ENCODE measurements at places on chromosomes 12 and 14.
A peak's percentile ranks its signal among the peaks of the same experiment; 100 is the strongest.

GRCh38 chr12:58433959-58434358 is 486.3 kb downstream of the LRIG3 start:
- DNase-seq = no peak

- peak; percentile 82 for DNase-seq
Measured at GRCh38 chr14:46490238-46490685, 161.3 kb downstream of the RPL10L start.

DNA sequence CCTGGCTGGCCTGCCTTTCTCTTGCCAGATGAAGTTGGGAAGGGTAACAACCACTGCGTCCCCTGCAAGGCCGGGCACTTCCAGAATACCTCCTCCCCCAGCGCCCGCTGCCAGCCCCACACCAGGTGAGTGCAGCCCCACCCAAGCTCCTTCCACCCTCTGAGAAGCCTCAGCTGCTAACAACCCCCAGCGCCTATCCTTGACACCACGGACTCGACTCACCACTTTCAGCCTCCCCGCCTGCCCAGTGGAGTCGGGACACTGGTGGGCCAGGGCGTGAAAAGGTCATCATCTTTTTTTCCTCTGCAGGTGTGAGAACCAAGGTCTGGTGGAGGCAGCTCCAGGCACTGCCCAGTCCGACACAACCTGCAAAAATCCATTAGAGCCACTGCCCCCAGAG is 2.1 kb downstream of the LTBR start:
- no peak for DNase-seq

GRCh38 chr14:88933191-88933590 is 108.7 kb downstream of the TTC8 start:
- DNase-seq = no peak

- DNase-seq = no peak
Measured at GRCh38 chr14:40487824-40488223, 1055.6 kb upstream of the FBXO33 start.

DNA sequence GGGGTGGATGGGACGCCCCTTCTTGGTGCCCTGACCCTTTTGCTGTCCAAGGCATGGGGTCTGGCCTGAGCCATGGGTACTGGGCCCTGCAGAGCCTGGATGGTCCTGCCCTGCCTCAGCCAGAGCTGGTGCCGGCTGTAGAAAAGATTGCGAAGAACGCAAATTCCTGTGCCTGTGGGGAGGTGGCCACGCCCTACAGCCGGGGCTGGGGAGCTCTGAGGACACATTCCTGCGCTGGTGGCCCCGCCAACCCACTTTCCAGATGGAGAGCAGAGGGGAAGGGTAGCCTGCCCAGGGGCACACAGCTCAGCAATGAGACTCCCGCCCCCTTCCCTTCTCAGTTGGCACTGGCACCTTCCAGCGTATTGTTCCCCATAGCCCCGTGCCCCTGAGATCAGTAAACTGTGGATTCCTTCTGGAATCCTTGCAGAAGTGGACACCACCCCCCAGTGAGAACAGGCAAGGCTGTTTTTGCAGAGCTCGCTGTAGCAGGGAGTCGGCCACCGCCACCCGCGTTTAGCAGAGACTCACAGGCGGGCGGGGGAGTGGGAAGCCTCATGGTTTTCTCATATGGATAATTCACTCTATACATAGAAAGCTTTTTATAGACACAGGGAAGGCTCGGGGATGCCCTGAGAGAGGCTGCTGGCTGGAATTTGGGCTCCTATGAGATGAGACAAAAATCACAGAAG is 8.6 kb downstream of the INF2 start:
- no peak for DNase-seq

- DNase-seq = no peak
Measured at GRCh38 chr12:93729934-93730333, 52.8 kb downstream of the CRADD start.

GRCh38 chr14:94050231-94050880 is 24.2 kb downstream of the OTUB2 start:
- DNase-seq = no peak

- peak; percentile 60 for DNase-seq
Measured at GRCh38 chr12:110253176-110253575, 27.9 kb upstream of the ATP2A2 start.

DNA sequence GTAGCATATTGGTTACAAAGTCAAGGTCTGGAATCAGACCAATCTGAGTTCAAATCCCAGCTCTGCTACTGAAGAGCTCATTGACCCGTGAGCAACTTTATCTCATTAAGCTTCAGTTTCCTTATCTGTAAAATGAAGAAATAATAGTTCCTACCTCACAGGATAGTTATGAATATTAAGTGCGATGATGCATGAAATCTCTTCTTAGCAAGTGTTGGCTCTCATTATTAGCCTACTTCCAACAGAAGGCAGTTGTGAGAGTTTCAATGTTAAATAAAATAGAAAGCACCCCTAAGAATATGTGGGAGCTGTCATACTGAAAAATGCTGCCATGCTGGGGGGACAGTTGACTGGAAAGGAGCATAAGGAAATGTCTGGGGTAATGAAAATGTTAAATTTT is 39.0 kb upstream of the ITPR2 start:
- DNase-seq = no peak

DNA sequence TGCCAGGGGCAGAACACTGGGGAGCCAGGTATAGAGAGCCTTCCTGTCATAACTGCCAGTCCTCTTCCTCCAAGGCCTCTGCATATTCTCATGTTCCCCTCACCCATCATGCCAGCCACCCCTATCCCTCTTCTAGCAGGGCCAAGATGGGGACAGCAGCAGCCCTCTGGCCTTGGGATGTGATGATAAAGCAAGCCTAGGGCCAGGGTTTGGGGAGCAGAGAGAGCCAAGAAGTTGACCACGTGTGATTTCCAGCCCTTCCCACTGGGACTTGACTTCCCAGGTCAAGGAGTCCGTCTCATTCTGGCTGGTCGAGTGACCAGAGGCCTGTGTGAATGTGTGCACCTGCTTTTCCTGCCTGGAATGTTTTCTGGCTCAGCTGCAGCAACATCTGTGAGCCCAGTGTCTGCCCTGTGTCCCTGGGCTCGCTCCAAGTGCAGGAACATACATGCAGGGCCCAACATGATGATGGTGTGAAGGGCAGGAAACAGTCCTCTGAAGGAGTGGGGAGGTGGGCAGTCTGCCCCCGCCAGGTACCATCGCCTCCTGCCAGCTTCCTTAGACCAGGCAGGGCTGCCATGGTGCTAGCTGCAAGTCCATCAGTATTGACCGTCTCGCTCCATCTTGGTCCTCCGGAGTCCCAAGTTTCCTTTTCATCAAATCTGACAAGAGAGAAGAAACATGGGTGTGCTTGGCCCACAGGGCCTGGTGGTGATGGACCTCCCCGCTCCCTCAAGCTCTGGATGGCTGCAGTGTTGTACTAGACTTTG is 21.0 kb downstream of the VASH1 start:
- no peak for DNase-seq

- no peak for DNase-seq
Measured at GRCh38 chr12:109440851-109441490, 36.1 kb downstream of the KCTD10 start.

- DNase-seq = peak; percentile 58
Measured at GRCh38 chr12:5620896-5621295, 189.0 kb downstream of the NTF3 start.

GRCh38 chr12:121239351-121240061 is 29.6 kb downstream of the P2RX4 start:
- DNase-seq = no peak

DNA sequence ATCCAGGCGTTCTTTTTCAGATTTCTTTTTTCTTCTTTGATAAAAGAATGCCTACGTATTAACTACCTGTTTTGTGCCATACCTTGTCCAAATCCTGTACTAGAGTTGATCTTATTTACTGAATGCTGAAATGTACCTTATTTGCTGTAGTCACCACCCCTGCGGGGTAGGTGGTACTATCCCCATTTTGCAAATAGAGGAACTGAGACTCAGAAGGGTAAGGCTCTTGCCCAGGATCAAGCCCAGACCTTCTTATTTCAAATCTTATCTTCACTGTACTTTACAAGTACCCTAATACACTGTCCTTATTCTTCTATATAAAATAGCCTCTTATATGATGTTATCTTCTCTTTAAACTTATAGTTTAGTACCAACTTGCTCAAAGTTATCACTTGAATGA is 206.5 kb downstream of the SLC41A2 start:
- DNase-seq = no peak

- DNase-seq = no peak
Measured at GRCh38 chr12:31037931-31038330, 35.7 kb upstream of the DDX11 start.

GRCh38 chr12:100708591-100708990 is 86.0 kb upstream of the ANO4 start:
- no peak for DNase-seq

DNA sequence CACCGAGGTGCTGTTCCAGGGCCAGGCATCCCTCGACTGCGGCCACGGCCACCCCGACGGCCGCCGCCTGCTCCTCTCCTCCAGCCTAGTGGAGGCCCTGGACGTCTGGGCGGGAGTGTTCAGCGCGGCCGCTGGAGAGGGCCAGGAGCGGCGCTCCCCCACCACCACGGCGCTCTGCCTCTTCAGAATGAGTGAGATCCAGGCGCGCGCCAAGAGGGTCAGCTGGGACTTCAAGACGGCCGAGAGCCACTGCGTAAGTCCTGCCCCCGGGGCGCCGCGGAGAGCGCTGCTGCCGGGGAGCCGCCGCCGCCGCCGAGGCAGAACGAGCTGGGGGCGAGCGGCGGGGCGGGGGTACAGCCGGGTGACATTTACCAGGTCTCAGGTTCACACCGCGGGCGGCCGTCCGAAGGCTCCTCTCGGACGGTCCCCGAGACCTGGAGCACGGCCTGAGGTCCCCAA is 1.4 kb downstream of the PLXNC1 start:
- peak; percentile 62 for DNase-seq

DNA sequence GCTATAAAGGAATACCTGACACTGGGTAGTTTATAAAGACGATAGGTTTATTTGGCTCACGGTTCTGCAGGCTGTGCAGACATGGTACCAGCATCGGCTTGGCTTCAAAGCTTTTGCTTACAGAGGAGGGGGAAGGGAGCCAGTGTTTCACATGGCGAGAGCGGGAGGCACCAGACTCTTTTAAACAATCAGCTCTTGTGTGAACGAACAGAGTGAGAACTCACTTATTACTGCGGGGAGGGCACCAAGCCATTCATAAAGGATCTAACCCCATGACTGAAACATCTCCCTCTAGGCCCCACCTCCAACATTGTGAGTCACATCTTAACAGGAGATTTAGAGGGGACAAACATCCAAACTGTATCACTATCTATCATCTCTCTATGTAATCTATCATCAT is 227.4 kb downstream of the TMEM132D start:
- DNase-seq = no peak

GRCh38 chr12:116971222-116971621 is 60.5 kb downstream of the FBXW8 start:
- DNase-seq = no peak

DNA sequence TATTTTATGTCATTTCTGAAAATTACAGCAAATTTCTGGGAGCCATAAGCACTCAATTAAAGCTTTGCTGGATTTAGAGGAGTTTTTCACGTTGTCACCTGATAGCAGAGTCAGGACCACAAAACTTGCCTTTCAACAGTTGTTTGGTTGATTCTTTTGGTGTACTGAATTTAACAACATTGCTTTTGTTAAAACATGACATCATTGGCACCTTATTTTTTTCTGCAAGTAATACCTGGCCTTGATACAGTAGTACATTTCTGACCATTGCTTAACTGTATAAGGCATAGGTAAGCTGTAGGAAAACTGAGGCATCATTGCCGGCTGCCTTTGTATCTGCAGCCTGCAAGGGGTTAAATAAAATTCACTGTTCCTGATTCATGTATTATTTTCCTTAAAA is 4.5 kb upstream of the BCL11B start:
- no peak for DNase-seq

DNA sequence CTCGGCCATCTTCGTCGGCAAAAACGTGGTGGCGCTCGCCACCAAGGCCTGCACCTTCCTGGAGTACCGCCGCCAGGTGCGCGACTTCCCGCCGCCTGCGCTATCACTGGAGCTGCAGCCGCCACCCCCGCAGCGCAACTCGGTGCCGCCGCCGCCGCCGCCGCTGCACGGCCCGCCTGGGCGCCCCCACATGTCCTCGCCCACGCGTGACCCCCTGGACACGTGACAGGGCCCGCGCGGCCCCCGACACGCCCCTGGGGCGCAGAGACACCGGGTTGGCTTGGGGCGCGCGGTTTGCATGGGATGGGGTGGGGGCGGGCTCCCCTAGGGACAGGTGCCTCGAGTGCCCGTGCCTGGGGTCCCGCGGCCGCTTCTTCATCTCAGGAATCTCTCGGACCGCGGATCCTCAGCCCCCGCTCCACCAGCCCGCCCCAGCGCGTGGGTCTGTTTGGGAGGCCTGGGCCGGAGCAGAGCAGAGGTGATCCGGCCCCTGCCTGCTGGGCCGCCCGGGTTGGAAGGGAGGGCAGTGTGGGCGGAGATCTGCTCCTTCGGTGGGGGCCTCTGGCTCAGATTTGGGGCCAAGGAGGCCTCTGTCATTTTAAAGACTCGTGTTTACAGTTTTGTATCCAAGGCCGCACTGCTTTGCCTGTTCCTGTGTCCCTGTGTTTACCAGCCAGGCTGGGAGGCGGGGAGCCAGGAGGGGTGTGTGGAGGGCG is 3.3 kb downstream of the TMEM121 start:
- DNase-seq = no peak

DNA sequence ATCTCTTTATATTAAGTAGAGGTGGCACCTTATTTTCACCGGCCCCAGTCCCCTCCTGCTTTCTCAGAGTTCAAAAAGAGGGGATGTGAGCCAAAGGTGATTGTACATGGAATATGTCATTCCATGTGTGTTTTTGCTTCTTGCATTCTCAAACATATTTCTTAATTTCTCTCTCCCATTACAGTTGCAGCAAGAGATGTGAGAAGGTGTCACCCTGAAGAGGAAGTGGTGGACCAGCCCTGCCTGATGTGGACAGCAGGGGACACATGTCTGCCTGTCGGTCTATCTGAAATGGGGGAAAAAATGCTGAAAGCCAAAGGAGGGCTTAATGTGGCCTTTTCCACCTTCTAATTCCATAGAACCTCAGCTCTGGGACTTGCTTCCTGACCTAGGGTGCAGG is 1.9 kb upstream of the FOXN3 start:
- DNase-seq = no peak

GRCh38 chr12:16564675-16565074 is 41.3 kb downstream of the LMO3 start:
- DNase-seq = no peak

- no peak for DNase-seq
Measured at GRCh38 chr12:19243551-19243950, 114.0 kb downstream of the PLEKHA5 start.

- DNase-seq = peak; percentile 16
Measured at GRCh38 chr14:100416921-100417860, 94.1 kb downstream of the SLC25A47 start.

GRCh38 chr12:52686063-52686462 is 5.9 kb upstream of the KRT1 start:
- no peak for DNase-seq

All from OCI-M1 (cell line).